NCI-H510A treated with DMSO at 0.1 percent for 48 hours (cell line): ENCODE measurements at places on chromosomes 5 and 9.
A peak's percentile ranks its signal among the peaks of the same experiment; 100 is the strongest.

DNA sequence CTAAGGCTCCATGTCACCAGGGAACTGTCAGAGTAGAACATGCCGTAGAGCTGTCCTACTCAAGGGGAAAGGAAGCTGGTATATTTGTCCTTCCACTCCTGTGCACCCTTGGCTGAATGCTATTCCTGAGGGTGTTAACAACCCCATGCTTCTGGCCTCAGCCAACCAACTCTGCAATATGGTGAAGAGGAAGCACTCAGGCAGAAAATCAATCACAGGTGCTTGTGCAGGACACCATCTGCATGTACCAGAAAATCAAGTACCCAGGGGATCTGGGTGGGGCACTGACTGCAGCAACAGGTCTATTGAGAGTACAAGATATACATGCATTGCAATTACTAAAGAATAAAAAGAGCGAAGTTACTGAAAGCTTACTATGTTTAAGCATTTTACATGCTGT, 51.4 kb upstream of the NEK6 start:
- DNase-seq: peak; percentile 90

DNA sequence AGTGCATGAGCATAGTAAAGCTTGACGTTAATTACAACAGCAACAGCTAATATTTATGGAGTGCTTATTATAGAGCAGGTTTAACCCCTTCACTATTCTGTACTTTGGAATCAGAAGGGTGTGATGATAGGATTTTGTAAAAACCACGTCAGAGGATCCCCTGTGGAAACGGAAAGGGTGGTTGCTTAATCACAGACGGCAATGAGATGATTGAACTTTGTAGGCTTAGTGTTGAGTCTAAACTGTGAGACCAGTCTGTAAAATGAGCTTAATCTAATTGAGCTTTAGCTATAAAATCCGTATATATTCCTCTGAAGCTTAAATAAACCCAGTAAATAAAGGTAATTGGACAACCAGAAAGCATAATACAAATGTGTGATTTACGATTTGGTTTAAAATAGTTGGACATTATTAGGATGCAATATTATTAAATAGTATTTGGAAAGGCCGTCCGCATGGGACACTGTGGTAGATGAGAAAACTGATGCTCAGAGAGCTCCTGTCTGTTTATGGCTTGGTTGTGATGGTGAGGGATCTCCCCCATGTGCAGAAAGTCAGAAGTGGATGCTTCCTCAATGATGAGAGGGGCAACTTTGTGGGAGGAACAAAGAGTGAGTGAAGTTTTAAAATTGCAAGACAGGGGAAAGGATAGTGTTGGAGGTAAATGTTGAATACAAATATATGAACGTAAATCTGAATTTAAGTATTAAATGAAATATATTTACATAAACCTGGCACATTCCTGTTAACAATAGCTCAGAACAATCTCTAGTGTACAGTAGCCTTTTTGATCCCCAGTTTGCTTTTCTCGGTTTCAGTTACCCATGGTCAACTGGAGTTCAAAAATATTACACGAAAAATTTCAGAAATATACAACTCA, 23.4 kb upstream of the SCGB3A2 start:
- no peak for DNase-seq

- DNase-seq: no peak
Measured at GRCh38 chr5:41841325-41841724, 28.9 kb downstream of the OXCT1 start.

- DNase-seq: no peak
Measured at GRCh38 chr9:38091310-38092199, 22.5 kb upstream of the SHB start.

DNA sequence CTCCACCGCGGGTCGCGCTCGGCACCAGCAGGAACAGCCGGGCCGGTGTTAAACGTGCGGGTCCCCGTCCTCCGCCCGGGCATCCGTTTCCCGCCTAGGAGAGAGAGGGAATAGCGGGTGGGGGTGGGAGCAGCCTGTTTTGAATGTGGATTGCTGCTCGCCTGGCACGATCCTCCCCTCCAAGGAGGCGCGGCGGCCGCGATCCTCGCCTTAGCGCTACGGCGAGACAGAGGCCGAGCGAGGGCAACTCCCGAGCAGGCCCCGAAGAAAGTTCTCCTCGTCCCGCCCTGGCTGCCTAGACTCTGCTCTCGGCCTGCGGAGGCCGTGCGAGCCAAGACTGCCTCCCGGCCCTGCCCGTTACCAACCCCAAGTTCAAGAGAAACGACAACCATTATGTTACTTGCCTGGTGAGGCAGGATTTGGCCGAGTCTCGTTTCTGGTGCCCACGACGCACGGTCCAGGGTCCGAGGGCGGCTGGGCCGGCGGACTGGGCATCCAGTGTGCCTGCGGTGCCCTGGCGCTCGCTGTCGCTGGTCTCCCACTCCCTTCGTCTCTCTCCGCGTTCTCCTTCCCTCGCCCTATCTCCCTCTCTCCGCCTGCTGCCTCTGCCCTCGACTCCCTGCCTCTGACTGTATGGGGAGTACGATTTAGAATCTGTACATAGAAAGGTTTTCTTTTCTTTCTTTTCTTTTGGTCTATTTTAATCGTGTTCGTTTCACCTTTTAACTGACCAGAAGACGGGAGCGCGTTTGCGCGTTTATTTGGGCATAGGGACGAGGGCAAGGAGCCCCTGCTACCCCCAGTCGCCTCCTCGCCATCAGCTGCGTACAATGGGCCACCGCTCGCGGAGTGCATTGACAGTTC, 724 bp downstream of the NR2F1-AS1 start:
- DNase-seq: peak; percentile 49
